ENCODE measurements at places on chromosomes 1 and 21. TPM values are rescaled to one million over a fixed set of nuclear protein-coding genes. Genes with fewer than 3 reads are reported as not detected.

MX1 gene
- 2.2 TPM for total RNA-seq

MAP1LC3C gene
- not detected for total RNA-seq

AZIN2 gene
- 1.5 TPM for total RNA-seq

GIPC2 gene
- 0.38 TPM for total RNA-seq

CACNA1S gene
- not detected for total RNA-seq

NEGR1 gene
- 0.26 TPM for total RNA-seq

FASLG gene
- not detected for total RNA-seq

LIN28A gene
- not detected for total RNA-seq

RNU1-1 gene
- 5,262 TPM for total RNA-seq

IGSF9 gene
- 6.3 TPM for total RNA-seq

DNA sequence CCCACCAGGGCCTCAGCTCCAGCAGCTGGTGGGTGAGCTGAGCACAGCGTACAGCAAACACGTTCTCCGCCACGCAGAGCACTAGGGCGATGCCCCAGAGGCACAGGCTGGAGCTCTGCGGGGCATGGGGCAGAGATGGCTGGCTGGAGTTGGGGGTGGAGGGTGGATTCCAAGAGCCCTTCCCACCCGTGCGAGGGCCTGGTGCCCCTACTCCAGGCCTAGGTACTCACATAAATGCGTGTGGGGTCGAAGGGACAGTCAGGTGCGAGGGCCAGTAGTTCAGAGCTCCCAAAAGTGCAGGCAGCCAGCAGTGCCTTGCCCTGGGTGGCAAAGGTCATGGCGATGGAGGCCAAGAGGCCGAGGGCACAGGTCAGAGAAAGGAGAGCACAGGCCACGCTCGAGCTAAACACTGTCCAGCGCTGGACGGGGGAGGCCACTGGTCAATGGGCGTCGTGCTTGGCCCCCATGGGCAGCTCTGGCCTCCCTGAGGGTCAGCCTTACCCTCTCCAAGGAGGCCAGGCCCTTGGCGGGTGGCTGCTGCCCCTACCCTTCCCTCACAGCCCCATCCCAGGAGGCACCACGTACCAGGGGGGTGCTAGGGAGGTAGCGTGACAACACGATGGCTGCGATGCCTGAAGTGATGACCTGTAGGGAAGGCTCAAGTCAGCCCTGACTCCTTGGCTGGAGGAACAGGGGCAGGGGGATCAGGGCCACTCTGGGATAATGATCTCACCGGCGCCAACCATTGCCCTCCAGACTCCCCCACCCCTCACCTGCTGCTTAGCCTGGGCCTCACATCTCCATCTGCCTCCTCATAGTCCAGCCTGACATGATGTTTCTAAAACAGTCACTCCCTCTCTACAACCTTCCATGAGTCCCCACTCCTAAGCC is 5.6 kb downstream of the TMEM54 start:
- DNase-seq = no peak

DNA sequence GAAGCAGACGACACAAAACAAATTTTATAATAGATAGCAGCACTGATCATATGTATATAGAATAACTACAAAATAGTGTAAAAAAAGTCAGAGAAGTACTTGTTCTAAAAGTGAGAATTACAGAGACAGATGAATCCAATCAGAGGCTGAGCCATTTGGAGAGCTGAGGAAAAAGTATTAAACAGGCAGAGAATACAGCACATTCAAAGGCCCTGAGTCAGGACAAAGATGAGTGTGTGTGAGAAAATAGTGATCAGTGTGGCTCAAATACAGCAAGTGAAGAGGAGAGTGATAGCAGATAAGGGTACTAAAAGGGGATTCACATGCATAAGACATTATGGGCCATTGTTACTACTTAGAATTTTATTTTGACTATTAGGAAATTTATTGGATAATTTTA is 430.6 kb upstream of the BRINP3 start:
- no peak for DNase-seq

GRCh38 chr1:114062477-114063099 is 83.3 kb downstream of the OLFML3 start:
- DNase-seq = no peak

DNA sequence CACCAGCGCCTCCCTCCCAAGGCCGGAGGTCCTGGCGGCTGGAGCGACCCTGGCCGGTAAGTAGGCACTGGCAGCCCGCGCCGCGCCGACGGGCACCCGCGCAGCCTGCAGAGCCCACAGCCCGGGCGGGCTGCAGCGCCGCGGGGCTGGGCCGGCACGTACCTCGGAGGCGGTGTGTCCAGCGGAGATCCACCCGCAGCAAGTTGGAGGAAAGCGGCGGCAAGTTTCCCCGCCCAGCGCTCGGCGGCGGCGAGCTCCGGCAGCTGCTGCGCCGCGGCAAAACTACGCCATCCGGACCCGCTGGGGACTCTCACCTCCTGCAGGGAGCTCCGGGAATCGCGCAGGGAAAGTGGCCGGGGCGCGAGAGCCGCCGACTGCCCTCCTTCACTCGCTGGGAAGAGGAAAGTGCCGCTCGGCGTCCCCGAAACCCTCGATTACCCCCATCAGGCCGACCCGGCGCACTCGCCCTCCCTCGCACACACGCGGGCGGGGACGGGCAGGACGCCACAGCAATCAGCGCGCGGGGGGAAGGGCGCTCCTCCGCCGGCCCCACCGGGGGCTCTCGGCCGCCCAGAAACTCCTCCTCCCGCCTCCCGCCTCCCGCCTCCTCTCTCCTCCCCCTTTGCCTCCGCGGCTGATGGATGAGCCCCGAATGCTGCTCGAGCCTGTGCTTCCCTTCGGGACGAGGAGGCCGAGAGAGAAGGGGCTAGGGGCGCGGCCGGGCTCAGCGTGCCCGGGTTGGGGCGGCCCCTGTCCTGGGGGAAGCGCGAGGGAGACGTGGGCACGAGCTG is at the start of gene TGFBR3:
Gene TGFBR3, minus strand, starts transcription at position 436 of the 791 bp plus-strand sequence. CDS start 24,620 bp downstream, outside the sequence.
- DNase-seq = peak; percentile 47

GRCh38 chr21:33124889-33125288 is 54.9 kb downstream of the OLIG1 start:
- DNase-seq = no peak

DNA sequence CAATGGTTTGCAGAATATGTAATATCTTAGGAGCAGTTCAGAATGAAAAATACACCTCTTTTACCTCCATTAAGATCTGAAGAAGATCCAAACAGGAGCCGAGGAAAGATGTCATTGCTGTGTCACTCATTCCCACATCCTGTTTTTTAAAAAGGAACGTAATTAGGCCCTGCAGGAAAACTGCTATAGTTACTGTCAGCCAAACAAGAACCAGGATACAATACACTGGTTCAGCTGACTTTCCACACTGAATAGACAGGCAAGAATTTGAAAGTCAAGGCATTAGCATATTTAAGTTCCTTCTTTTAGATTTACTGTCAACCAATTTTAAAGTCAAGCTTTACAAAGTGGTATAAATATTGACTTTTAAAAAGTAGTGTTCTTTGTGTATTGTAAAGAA is 63.8 kb downstream of the IARS2 start:
- DNase-seq = no peak

DNA sequence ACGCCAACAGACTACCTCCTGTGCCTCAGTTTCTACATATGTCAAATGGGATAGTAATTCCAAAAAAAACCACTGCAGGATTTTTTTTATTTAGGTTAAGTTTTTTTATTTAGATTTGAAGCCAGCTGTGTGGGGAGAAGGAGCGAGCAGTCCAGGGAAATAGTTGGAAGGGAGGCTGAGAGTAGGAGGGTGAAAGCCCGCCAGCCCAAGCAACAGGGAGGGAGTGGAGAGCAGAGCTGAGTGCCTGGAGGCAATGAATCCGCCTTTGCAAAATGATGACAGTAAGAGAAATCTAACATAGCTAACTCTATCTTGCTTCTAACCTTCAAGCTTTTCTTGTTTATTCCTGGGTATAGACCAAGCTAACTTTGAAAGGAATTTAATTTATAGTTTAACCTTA is 15.6 kb upstream of the C1orf198 start:
- DNase-seq = no peak

DNA sequence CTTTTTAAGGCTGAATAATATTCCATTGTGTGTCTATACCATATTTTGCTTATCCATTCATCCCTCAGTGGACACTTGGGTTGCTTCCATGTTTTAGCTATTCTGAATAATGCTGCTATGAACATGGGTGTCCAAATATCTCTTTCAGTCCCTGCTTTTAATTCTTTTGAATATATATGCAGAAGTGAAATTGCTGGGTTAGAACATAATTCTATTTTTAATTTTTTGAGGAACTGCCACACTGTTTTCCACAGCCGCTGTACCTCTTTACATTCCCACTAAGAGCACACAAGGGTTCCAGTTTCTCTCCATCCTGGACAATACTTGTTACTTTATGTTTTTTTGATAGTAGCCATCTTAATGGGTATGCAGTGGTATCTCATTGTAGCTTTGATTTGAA is 65.6 kb downstream of the RIMS3 start:
- DNase-seq = no peak

DNA sequence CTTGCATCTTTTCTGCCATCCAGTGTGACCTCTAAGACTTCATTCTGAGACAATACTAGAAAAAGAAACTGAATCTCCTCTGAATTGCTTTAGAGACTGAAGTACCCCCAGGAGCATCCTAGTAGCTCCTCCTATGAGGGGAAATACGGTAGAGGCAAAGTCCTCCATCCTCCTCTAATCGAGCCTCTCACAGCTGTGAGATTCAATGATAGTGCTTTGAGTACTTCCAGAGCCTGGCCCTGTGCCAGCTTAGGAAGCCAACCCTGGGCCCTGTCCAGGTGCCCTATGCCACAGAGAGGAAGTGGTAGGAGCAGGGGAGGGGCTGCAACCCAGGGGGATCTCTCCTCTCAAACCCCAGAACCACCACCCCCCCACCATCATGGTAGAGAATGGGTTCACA is 10.7 kb downstream of the RORC start:
- no peak for DNase-seq

- DNase-seq = no peak
These were observed 59.7 kb downstream of the UBE2T start for GRCh38 chr1:202282025-202282371.

DNA sequence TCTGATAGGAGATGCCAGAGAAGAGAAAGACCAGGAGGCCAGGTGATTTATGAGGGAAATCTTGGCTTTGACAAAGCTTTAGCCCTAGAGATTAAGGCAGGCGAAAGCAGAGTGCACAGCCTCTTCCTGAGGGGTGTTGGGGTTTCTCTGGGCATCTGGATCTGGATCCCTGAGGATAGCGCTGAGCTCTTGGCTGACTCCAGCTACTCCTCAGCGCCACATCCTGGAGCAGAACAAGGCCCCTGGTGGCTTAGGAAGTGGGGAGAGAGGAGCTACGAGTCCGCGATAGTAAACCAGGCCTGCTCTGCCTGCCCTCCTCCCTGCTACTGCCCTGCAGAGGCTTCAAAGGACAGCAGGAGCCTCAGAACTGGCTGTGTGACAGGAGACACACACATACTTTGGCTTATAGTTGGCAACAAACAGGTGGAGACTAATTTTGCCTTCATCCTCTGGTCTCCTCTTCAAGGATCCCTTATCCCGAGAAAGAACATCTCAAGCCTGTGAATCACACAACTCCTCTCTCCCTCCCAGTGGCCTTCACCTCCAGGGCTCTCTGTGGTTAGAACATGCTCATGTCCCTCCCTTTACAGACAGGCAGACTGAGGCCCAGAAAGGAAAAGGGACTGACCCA is 66.9 kb downstream of the TRABD2B start:
- no peak for DNase-seq

GRCh38 chr1:52659851-52660596 is 27.1 kb downstream of the SHISAL2A start:
- peak; percentile 47 for DNase-seq

Measured in bronchial epithelial cell (primary cell).